ENCODE measurements at places on chromosomes 12 and 14.
A peak's percentile ranks its signal among the peaks of the same experiment; 100 is the strongest.

GRCh38 chr12:122079033-122079531 lies 526 bp downstream of the MLXIP start:
- peak; percentile 41 for DNase-seq

DNA sequence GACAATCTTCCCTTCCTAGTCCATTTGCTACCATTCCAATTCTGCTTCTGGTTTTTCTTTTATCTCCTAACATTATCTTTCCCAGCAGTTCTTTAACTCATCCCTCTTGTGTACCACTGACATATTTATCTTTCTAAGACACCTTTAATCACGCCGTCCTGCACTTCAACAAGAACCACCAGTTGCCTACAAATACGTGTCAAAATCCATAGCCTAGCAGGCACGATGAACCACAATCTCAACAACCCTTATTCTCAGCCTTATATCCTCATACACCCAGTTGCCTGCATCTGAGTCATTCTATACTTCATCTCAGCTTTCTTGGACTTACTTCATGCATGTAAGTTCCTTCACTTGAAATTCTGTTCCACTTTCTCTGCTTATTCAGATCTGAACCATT lies 16.4 kb upstream of the ST8SIA1 start:
- DNase-seq, result no peak

- DNase-seq, result no peak
These were observed 33.6 kb downstream of the OR10P1 start for GRCh38 chr12:55670276-55670675.

- DNase-seq, result no peak
These were observed at the start of gene PAH for GRCh38 chr12:102917026-102917787. Gene PAH (minus strand): TSS chr12:102917244. CDS start chr12:102917130, 114 bp downstream.

- DNase-seq, result no peak
These were observed 301.5 kb upstream of the FBXO33 start for GRCh38 chr14:39733741-39734140.

DNA sequence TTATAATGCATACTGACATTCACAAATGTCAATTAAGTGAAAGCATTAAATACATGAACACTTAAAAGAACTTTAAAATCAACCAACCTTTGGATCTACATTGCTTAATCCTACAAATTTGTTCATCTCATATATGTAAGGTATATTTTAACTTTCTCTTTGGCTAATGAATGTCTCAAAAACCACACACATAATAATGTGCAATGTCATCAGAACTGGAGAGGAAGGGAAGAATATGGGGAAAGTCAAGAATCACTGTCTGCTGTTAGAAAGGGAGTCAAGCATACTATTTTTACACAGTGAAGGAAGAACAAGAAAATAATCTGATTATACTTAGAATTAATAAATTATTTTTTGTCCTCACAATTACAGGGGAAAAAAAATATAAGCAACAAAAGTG lies 4.9 kb downstream of the GMFB start:
- no peak for DNase-seq

DNA sequence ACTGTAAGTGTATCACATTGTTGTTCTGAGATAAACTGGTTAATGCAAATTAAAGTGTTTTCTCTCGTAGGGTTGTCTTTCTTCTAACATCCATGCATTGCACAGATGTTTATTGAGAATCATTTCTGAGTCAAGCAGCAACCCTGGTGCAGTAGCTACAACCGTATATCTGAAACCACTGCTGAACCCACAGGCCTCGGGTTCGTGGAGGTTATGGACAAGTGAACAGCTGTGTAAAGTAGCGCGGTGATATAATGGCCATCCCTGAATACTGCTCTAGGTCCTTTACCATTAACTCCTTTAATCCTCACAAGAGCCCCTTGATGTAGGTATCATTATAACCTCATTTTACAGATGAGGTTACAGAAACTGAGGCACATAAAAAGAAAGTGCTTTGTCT lies 486.1 kb upstream of the TMEM132C start:
- no peak for DNase-seq

- no peak for DNase-seq
These were observed 112.1 kb upstream of the FRMD6 start for GRCh38 chr14:51539571-51540037.

- DNase-seq, result no peak
These were observed 33.7 kb downstream of the CPM start for GRCh38 chr12:68899251-68899771.

DNA sequence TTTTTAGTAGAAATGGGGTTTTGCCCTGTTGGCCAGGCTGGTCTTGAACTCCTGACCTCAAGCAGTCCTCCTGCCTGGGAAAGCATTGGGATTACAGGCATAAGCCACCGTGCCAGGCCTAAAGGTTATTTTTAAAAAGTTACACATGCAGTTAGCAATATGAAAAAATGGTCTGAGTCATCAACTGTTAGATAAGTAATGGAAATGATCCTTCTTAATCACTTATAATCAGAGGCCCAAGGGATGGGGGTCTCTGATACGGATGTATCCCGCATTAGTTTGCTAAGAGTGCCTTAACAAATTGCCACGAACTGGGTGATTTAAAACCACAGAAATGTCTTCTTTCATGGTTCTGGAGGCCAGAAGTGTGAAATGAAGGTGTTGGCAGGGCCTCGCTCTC lies 54.1 kb upstream of the FERMT2 start:
- DNase-seq, result no peak

DNA sequence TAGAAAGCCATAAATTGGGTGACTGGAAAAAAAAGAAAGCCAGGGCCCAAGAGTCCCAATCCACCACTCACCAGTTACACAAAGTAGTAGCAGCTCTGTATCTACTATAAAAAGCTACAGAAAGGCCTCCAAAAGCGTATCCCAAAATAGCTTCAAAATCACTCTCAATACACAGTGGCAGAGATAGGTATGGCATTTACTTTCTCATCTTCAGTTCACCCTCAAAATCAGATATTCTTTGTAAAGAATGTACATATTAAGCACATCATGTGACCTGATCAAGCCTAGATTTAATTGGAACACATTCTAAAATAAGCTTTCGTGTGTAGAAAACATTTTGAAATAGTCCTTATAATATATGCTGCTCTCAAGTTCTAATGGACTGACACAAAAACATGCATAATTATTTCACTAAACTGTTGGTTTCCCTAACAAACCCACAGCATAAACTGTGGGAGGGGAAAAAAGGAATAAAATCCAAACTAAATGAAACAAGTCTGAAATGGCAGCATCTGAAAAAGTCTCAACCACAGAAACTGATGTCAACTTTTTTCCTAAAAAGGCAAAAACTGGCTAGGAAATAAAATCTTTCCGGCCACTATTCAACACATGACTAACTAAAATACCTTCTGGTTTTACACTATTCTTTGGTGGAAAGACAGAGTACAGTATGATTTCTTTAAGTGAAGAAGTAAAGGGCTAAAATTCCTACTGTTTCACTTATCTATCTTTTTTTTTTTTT lies 25.9 kb downstream of the UBE2N start:
- no peak for DNase-seq

- DNase-seq, result peak; percentile 85
These were observed 1.1 kb downstream of the SLC6A15 start for GRCh38 chr12:84911271-84912197.

- DNase-seq, result no peak
These were observed 136.3 kb downstream of the ITPR2 start for GRCh38 chr12:26696613-26697092.

GRCh38 chr14:37089410-37089809 lies 83.0 kb downstream of the SLC25A21 start:
- DNase-seq, result no peak

- DNase-seq, result peak; percentile 52
These were observed 35.4 kb upstream of the RNASE3 start for GRCh38 chr14:20855652-20856291.

DNA sequence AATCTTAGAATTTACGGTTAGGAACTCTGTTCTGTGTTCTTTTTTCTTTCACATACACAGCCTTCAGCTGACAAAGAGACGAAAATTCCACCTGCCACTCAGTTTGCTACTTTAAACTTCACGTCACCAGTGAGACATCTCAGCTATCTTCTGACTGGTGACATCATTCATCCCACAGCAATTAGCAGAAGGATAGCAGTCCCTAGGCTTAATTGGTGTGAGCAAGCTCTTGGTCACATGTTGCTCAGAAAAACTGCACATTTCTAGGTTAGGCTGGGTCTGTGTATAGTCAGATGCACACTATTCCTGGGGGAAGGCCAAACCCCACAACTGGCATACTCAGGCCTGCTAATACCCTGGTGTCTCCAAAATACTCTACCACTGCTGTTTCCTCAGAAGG lies 23.9 kb downstream of the SLC7A7 start:
- DNase-seq, result no peak

GRCh38 chr14:85399186-85399585 lies 130.8 kb upstream of the FLRT2 start:
- no peak for DNase-seq

DNA sequence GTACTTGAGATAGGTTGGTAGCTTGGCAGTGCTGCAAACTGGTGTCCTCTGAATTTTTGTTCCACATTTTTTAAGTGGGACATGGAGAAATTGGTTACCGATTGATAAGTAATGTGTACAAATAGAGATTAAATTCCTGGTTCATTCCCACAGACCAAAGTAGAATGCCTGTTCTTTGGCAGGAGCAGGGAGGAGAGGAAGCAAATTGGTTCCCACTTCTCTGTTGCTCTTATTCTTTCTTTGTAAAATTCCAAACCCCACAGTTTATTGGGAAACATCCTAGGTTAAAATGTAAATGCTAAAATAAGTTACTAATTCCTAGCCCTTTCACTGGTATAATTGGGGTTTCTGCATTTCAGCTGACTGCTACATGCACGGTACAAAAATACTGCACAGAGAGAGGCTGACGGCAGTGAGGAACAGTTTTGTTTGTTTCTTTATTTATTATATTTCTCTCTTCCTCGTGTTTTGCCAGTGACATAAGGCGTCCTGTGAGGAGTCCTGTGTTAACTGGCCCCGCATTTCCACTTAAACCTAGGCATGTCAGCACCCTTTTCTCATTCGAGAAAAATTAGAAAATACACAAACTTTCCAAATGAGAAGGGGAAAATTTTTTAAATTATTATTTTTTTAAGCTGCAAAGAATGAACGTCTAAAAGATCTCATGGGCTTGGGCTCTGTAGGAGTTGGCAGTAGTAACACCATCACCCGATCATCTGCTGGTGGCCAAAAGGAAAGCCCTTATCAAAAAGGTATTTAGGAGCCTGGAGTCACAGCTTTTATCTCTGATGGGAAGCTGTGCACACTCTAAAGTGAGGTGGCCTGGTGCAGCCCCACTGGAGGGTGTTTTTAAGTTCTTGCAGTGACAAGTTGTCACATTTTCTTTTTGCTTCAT lies 25.4 kb upstream of the BCL7A start:
- DNase-seq, result no peak

GRCh38 chr12:79991586-79991985 lies 56.7 kb upstream of the PPP1R12A start:
- no peak for DNase-seq

DNA sequence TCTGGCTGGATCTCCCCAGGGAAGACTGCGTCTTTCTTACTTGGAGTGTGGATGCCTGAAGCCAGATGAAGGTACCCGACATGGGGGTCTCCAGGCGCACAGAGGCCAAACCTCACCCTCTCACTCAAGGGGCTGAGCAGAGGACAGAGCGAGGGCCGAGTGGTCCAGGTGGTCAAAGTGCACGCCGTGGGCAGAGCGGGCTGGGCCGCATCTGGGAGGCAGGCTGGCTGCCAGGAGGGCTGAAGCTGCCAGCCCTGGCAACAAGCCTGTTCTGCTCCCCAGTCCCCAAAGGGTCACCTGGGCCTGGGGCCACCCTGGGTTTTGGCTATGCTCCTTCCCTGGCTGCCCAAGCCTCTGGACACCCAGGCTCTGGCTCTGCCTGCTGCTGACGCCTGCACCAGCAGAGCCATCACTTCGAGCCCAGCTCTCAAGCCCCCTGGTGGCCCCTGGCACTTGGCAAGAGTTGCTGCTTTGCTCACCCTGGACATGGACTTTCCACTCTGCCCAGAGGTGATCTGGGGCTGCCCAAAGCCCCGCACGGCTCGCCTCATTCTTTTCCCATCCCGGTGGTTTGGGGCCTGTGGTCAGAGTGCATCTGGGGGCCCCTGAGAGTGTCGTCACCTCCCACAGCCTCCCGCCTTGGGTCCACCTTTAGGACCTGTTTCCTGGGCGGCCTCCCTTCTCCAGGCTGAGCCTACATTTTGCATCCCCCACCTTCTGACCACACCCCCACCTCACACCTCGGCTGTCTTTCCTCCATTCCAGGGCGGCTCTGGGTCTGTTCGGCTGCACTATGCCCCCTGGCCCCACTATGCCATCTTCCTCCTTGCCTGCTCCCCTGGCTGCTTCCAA lies 2.8 kb downstream of the ADSS1 start:
- DNase-seq, result no peak

GRCh38 chr12:42683933-42684801 lies 94.6 kb upstream of the PRICKLE1 start:
- no peak for DNase-seq

- DNase-seq, result no peak
These were observed 805.8 kb downstream of the DIO2 start for GRCh38 chr14:79405512-79405910.

DNA sequence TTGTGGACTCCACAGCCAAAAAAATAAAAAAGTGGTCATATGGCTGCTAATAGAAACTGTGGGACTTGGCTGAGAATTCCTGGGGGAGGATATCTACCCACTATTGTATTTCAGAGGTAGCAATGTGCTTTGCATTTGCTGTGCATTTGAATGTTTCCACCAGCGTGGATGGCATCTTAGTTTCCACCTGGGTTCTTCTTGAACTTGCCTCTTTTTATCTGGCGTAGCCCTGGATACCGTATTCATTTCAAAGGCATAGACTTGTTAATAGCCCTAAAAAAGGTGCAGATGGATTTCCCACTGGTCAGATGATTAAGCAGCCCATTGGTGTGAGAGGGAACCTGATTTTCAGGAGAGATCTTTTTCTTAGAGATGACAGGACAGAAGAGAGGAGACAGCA lies 1.9 kb upstream of the MYF5 start:
- DNase-seq, result no peak

GRCh38 chr14:90641615-90642243 lies 174.5 kb downstream of the TTC7B start:
- no peak for DNase-seq

- peak; percentile 99 for DNase-seq
These were observed at the start of gene TMX1 for GRCh38 chr14:51239813-51240803. Gene TMX1 (plus strand): TSS chr14:51240247. CDS start chr14:51240293, 46 bp downstream.

DNA sequence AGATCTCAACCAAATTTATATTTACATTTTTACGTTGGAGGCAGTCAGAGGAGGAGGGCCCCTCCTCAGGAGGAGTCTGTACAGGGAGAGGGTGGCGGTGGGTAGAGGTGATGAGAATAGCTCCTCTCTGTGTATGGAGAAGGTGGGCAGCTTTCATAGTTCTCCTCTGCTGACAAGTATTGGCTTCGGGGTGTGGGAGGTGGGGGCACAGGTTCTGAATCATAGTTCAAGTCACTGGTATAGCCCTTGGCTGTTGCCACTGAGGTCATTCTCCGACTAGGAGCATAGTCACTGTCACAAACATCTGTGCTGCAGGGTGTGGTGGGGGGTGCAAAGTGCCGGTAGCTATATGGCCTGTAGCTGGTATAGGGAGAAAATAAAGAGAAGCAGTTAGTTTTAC lies 50.3 kb downstream of the BCL2L14 start:
- no peak for DNase-seq

GRCh38 chr12:6818222-6818621 lies 3.4 kb upstream of the GPR162 start:
- DNase-seq, result no peak

GRCh38 chr14:59334253-59334652 lies 130.9 kb downstream of the GPR135 start:
- DNase-seq, result no peak

- peak; percentile 48 for DNase-seq
These were observed 16.4 kb upstream of the NUDT4 start for GRCh38 chr12:93361151-93361919.

- DNase-seq, result no peak
These were observed 112.0 kb upstream of the TMCC3 start for GRCh38 chr12:94762259-94762942.

GRCh38 chr14:104734601-104734990 lies 10.6 kb downstream of the ADSS1 start:
- DNase-seq, result no peak
